ENCODE measurements at places on chromosomes 5 and 9.

DNA sequence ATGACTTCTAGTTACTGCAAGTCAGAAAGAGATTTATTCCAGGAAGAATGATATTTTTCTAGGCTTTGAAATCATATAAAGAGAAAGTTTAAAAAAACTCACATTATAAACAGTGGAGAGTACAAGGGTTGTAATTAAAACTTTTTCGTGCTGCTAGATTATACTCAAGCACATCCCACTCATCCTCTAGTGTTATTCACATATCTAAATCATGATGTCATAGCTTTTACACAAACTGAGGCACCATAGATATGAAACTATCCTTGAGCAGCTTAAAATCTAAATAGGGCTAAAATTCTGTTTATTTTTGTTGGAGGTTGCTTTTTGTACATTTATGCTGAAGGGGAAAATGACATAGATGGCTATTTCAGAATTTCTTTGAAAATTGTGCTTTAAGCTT is 30.0 kb downstream of the TENT2 start:
- no peak for DNase-seq

GRCh38 chr5:85049020-85049419 is 664.3 kb upstream of the EDIL3 start:
- peak; percentile 67 for DNase-seq

GRCh38 chr9:78788101-78788500 is 491.2 kb downstream of the PSAT1 start:
- peak; percentile 75 for DNase-seq

DNA sequence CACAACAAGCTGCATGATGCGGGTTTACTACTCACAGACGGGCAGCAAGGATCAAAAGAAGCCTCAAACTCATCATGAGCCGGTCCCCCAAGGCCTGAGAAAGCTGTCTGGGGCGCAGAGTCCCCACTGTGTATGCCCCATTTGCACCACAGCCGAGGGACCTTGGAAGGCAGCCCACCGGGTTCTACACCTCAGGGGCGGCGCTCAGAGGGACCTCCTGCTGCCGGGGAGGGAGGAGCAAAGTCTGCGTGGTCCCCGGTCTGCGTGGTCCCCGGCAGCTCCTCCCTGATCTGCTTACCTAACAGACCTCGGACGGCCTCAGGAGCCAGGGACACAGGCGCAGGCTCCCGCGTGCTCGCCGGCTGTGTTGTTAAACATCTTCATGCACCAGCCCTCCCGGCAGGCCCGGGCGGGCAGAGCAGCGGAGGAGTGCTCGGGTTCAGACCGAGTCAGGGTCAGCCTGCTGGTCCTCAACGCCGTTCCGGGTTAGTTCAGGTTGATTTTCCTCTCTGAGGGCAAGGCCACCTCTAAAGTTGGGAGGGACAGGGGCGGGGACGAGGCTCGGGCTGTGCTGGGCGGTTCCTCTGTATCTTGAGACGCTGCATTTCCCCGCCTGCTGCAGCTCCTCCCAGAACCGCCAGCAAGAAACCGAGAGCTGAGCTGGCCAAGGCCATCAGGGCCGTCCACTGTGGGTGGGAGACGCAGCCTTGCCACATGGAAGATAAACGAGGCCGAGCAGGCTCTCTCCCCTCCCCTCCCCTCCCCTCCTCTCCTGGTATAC is 74.6 kb downstream of the MRPL36 start:
- no peak for DNase-seq

DNA sequence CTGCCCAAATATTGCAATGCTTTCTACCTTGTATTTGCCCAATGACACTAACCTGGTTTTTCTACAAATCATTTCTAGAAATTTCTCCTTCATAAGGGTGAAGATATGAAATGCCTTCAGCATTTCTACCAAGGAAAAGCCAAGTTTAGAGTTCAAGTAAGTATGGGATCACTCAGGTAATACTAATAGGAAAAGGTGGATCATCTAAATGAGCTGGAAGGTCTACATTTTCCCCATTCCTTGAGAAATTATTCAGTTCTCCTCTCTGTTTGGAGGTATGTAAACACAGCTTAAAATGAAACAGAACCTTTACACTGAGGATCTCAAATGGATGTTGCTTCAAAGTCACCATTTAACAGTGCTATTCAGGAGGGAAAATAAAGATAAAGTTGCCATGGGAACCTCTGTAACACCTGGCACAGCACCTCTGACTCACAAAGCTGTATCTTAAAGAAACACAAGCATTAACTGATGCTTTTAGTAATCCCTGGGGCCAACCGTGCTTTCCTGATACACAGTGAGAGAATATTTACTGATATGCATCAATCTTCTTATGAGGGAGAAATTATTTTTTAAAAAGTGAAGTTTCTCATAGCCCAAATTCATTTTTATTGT is 161.3 kb downstream of the DRD1 start:
- peak; percentile 55 for DNase-seq
